ENCODE measurements at places on chromosomes 5 and 9.
A peak's percentile ranks its signal among the peaks of the same experiment; 100 is the strongest.

GRCh38 chr5:142095035-142095434, 13.5 kb upstream of the NDFIP1 start:
- peak overlapping the region; percentile 98 for H3K27ac ChIP-seq
- H3K4me1 ChIP-seq: peaks cover 63% of the 10 kb centered on the region
- peak overlapping the region; percentile 60 for H3K4me3 ChIP-seq
- no peak for DNase-seq

DNA sequence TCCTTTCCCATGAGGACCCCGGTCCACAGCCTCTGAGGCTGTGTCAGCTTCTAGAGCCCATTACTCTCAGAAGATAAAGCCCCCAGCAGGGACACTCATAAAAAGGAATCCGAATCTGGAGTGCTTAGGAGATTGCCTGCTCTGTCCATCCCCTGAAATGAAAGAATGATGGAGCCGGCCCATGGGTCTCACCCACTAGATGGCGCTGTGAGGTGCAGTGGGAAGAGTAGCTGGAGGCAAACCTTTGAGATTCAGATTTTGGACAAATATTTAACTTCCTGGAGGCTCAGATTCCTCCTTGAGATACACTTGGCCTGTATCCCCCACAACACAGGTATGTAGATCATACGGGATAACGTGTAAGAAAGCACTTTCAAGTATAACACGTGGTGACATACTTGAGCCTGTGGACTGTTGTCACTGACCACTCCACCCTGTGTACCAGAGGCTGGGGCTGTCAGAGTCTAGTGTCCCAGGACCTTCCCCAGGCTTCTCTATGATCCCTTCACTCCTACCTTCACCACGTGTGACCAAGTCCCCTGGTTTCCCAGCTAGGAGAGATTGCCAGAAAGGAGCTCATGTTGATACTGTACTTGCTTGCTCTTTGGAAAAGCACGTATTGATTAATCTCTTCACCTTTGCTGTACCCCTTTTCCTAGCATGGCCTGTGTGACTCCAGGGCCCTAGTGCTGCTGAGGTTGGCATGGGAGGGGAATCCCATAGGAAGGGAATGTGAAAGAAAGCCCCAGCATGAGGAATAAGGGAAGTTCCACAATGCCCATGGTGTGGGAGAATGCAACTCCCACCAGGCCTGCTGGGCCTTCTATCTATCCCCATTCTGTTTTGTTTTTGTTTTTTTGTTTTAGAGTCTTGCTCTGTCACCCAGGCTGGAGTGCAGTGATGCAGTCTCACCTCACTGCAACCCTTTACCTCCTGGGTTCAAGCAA, 32.1 kb downstream of the TRMO start:
- H3K4me1 ChIP-seq: peaks cover 3% of the 10 kb centered on the region
- no peak overlapping the region for H3K4me3 ChIP-seq
- H3K27ac ChIP-seq: no peak overlapping the region
- peak; percentile 55 for DNase-seq
- no peaks in the 10 kb centered on the region for H3K27me3 ChIP-seq
- peaks cover 4% of the 10 kb centered on the region for H3K36me3 ChIP-seq

DNA sequence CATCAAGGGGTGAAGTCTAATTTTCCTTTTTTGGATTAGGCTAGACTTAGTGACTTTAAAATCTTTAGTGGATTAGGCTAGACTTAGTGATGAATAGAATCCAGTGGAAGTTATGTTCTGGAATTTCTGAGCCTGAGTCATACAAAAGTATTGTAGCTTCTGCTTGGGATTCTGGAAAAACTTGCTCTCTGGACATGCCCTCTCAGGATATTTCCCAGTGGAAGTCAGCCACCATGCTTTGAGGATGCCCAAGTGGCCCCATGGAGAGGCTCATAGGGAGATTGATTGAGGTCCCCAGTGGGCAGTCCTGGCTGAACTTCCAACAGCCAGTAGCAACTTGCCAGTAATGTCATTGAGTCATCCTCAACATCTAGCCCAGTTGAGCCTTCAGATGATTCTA, 112.4 kb upstream of the PRLR start:
- DNase-seq: no peak
- no peak overlapping the region for H3K27ac ChIP-seq
- no peak overlapping the region for H3K4me3 ChIP-seq
- no peaks in the 10 kb centered on the region for H3K36me3 ChIP-seq
- H3K27me3 ChIP-seq: no peaks in the 10 kb centered on the region

DNA sequence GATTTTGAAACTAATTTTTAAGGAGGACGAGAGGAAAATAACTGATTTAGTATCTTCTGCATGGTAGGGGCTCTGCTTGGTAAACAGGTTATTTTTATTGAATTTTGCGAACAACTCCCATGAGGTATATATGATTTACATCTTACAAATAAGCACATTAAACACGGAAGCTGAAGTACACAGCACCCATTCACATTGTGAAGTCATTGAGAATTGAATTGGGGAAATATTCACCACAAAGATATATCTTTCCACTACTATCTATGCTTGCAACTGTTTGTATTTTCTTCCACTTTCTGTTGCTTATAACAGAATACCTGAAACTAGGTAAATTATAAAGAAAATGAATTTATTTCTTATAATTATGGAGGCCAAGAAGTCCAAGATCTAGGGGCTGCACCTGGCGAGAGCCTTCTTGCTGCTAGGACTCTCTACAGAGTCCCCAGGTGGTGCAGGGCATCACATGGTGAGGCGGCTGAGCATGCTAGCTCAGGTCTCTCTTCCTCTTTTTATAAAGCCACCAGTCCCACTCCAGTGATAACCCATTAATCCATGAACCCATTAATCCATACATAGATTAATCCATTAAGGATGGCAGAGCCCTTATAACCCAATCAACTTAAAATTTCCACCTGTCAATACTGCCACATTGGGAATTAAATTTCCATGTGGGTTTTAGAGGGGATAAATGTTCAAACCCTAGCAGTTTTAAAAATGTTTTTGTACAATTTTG, 79.0 kb upstream of the ZNF608 start:
- no peaks in the 10 kb centered on the region for H3K36me3 ChIP-seq
- no peak overlapping the region for H3K27ac ChIP-seq

DNA sequence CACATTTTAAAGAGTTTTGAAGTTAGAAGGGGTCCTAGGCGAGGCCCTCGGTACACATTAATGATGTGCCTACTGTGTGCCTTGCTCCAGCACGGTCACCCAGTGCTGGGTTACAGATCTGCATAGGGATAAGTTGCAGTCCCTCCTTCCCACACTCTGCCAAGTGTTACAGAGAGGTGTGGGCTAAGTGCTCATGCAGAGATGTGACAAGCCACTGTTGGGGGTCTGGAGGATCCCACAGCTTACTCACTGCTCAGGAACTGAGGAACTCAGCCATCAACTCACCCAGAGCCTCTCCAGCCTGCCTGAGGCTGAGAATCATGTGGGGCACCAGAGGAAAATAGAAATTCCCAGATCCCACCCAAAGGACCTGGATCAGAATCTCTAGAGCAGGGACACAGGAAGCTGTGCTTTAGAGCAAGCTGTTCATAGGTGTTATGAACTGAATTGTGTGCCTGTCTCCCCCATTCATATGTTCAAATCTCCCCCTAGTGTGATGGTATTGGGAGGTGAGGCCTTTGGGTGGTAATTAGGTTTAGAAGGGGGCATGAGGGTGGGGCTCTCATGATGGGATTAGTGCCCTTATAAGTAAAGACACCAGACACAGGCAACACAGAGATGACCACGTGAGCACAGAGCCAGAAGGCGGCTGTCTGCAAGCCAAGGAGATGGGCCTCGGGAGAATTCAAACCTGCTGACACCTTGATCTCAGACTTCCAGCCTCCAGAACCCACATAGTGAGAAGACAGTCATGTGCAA, 164.1 kb downstream of the HSD17B3 start:
- peaks cover 2% of the 10 kb centered on the region for H3K4me1 ChIP-seq
- H3K27me3 ChIP-seq: peaks cover 2% of the 10 kb centered on the region
- no peak for DNase-seq

- no peak for DNase-seq
- no peaks in the 10 kb centered on the region for H3K4me1 ChIP-seq
- no peak overlapping the region for H3K4me3 ChIP-seq
Measured at GRCh38 chr5:61748651-61749050, 416.6 kb downstream of the ZSWIM6 start.

GRCh38 chr9:133278161-133279114, 3.4 kb upstream of the ABO start:
- peaks cover 57% of the 10 kb centered on the region for H3K27me3 ChIP-seq
- no peak overlapping the region for H3K4me3 ChIP-seq
- DNase-seq: no peak
- no peaks in the 10 kb centered on the region for H3K36me3 ChIP-seq

DNA sequence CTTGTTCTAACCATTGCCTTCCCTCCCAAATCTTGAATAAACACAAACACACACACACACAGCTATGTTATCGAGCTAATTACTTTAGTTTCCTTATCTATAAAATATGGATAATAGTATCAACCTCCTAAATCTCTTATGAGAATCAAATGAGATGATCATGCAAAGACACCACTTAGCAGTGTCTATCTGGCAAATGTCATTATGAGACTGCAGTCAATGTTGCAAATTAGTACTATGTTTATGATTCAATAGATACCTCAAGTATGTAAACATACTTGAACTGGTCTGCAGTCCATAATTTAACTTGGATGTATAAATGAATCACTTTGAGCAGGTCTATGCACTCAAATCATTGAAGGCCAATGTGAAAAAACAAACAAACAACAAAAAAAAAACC, 22.2 kb upstream of the ERAP2 start:
- no peak for DNase-seq
- peaks cover 5% of the 10 kb centered on the region for H3K36me3 ChIP-seq
- no peaks in the 10 kb centered on the region for H3K27me3 ChIP-seq
- no peak overlapping the region for H3K27ac ChIP-seq
- no peak overlapping the region for H3K4me3 ChIP-seq
- no peaks in the 10 kb centered on the region for H3K4me1 ChIP-seq

- no peaks in the 10 kb centered on the region for H3K27me3 ChIP-seq
- H3K4me3 ChIP-seq: no peak overlapping the region
- peaks cover 71% of the 10 kb centered on the region for H3K36me3 ChIP-seq
- no peak overlapping the region for H3K27ac ChIP-seq
Measured at GRCh38 chr5:151469992-151470391, 22.6 kb downstream of the SLC36A1 start.
